Activated T-helper 1 cell treated with anti-CD3 and anti-CD28 coated beads, Interleukin-12 subunit alpha, Interleukin-12 subunit beta, Interleukin-2, Interleukin-4 antibody, amounts not matched to agents 30 ng/mL and 10 ng/mL and 1 ng/mL, durations not matched to agents 14 hours and 24 hours and 36 hours (primary cell): ENCODE measurements at places on chromosomes 16 and 17.
A peak's percentile ranks its signal among the peaks of the same experiment; 100 is the strongest.

DNA sequence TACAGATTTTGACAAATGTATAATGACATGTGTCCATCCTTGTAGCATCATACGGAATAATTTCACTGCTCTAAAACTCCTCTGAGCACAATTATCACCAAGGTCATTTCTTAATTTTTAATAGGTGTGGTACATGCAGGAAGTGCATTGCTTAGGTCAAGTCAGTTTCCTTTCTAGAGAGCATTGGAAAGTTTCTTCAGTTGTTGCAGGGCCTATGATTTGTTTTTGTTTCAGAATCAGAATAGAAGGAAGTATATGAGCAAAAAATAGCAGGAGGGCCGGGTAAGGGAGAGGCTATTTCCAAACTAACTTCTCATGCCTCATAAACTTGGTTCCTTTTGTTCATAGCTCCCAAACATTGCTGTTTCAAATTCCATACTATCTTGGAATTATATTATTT, 24.0 kb upstream of the SLFN5 start:
- H3K4me1 ChIP-seq: peaks cover 56% of the 10 kb centered on the region
- H3K27ac ChIP-seq: peak overlapping the region; percentile 84
- H3K27me3 ChIP-seq: no peaks in the 10 kb centered on the region

DNA sequence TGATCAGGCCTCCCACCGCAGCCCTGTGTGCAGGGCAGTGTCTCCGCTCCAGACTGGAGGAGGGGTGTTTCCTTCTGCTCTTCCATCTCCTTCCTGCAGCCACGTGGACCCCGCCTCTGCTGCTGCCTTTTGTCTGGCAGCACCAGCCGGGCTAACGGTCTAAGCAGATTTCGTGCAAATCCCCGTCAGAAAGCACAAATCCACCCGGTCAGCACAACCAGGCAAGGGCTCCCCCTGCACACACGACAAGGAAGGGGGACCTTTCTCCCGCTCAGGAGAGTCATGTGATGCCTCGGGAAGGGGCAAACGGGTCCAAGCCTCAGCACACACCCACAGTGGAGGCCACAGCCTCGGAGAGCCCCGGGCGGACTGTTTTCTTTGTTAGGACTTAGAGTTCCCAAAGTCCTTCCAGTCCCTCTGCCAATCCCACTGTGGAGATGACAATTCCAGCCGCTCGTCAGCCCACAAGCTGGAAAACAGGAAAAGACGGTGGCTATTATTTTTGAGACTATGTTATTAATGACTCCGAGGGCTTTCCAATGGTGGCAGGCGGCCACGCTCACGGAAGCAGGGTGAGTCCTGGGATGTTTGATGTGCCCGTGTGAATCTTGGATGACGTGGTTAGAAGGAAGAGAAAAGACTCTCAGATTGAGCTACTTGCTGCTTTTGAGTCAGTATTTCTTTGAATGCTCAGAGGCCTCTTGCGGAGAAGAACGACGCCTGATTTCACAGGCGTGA, 22.5 kb upstream of the MEAK7 start:
- H3K27me3 ChIP-seq: no peaks in the 10 kb centered on the region
- no peak overlapping the region for H3K27ac ChIP-seq
- peaks cover 61% of the 10 kb centered on the region for H3K36me3 ChIP-seq
- no peak for DNase-seq
- no peak overlapping the region for H3K4me3 ChIP-seq

GRCh38 chr16:183005-183404, 2.7 kb downstream of the HBQ1 start:
- no peaks in the 10 kb centered on the region for H3K4me1 ChIP-seq
- no peak for DNase-seq
- H3K27ac ChIP-seq: no peak overlapping the region
- H3K36me3 ChIP-seq: no peaks in the 10 kb centered on the region
- peaks cover 17% of the 10 kb centered on the region for H3K27me3 ChIP-seq

DNA sequence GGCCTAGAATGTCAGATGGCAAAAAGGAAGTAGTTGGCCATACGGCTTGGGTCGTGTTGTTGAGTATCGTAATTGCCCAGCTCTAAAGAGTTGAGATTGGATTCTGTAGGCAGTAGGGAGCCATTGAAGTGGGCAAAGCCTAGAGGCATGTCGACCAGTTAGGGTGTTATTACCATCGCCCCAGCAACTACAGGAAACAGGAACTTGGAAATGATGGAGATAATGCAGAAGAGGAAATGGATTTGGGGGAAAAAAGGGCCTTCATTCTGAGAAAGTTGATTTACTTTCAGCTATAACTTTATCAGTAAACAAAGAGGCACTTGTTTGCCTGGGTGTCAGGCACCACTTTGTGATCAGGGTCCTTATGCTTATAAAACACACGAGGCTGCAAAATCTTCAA, 52.6 kb downstream of the COX10 start:
- DNase-seq: no peak
- no peaks in the 10 kb centered on the region for H3K27me3 ChIP-seq
- H3K27ac ChIP-seq: peak overlapping the region; percentile 92
- H3K4me3 ChIP-seq: peak overlapping the region; percentile 64
- peaks cover 21% of the 10 kb centered on the region for H3K36me3 ChIP-seq
- H3K4me1 ChIP-seq: peaks cover 87% of the 10 kb centered on the region

- no peak overlapping the region for H3K27ac ChIP-seq
- no peak for DNase-seq
- H3K4me1 ChIP-seq: peaks cover 39% of the 10 kb centered on the region
- no peak overlapping the region for H3K4me3 ChIP-seq
These were observed 959 bp downstream of the SSH2 start for GRCh38 chr17:29929006-29929532.

DNA sequence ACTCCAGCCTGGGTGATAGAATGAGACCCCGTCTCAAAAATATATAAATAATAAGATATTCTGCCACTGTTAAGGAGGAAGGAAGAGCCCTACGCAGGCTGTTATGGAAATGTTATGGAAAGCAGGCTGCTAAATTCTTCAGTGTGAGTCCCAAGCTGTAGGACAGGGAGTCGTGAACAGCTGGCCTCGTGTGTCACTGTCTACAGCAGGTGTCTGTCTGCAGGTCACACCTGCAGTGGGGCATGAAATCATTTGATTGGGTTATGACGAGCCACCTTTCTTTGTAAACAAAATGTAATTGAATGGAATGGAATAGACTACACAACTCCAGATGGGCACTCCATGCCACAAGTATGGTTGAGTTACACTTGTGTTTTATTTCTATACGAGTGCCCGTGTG, 15.6 kb upstream of the LITAF start:
- peaks cover 10% of the 10 kb centered on the region for H3K27me3 ChIP-seq
- no peak for DNase-seq
- no peaks in the 10 kb centered on the region for H3K36me3 ChIP-seq
- H3K4me1 ChIP-seq: peaks cover 4% of the 10 kb centered on the region
- H3K4me3 ChIP-seq: no peak overlapping the region

GRCh38 chr16:7452090-7452489, 119.4 kb downstream of the RBFOX1 start:
- H3K27me3 ChIP-seq: no peaks in the 10 kb centered on the region
- no peak overlapping the region for H3K27ac ChIP-seq
- DNase-seq: no peak
- H3K36me3 ChIP-seq: no peaks in the 10 kb centered on the region
- no peak overlapping the region for H3K4me3 ChIP-seq

- H3K27me3 ChIP-seq: no peaks in the 10 kb centered on the region
- DNase-seq: no peak
- no peaks in the 10 kb centered on the region for H3K36me3 ChIP-seq
- no peak overlapping the region for H3K4me3 ChIP-seq
- H3K4me1 ChIP-seq: no peaks in the 10 kb centered on the region
These were observed 164.6 kb downstream of the CHD9 start for GRCh38 chr16:53219371-53219770.

DNA sequence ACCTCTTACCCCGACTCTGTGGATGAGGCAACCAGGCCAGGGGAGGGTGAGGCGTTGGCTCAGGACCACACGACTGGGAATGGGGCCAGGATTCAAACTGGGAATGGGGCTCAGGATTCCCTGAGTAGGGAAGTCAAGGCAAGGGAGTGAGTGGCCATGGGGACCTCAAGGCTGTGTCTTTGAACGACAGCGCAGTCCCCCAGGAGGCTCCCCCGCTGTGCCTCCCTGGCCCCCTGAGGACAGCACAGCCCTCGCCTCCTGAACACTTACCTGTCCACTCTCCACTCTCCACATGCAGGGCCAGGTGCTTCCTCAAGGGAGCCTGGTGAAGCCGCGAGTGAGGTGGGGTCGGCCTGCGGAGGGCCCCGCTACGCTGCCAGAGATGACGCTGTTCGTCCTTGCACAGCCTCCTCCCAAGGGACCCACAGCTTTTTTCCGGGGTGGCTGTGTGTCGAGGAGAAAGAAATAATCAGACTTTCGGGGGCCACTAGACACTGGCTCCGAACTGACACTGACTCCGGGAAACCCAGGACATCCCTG, 6.9 kb downstream of the ZNF469 start:
- DNase-seq: no peak
- H3K4me1 ChIP-seq: no peaks in the 10 kb centered on the region
- H3K27me3 ChIP-seq: peaks cover 9% of the 10 kb centered on the region
- no peaks in the 10 kb centered on the region for H3K36me3 ChIP-seq
- no peak overlapping the region for H3K4me3 ChIP-seq

DNA sequence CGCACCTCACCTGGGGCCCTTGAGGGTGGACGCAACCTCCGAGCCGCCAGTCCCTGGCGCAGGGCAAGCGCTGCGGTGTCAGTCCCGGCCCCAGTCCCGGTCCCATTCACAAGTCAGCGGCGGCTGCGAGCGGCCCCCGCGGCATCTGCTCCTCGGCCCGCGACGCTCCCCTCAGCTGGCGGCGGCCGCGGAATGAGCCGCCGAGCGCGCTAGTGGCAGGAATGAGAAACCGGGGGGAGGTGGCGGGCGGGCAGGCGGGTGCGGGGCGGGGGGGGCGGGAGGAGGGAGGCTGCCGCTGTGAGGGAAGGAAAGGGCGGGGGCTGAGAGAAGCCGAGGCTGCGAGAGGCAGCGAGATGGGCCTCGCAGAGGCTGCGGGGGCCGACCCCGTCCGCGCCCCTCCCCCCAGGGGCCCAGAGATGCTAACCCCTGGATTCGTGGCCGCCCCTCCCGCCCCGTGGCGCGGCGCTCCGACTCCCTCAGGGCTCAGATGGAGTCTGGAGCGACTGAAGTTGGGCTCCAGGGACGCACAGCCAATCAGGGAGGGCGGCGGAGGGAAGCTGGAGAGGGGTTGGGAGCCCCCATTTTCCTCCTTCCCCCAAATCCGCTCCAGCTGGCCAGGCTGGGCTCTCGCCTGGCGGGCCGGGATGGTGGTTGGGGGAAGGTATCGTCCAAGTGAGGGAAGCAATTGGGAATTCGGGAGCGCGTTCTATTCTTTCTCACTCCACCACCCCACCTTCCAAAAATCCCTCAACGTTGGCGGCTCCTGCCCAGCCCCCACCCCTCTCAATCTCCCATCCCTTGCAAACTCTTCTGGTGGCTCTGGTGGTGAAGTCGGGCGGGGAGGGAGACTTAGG, at the start of gene CDH11:
Gene CDH11, minus strand, starts transcription at position 194 of the 854 bp plus-strand sequence. CDS start 117,194 bp downstream, outside the sequence.
- no peaks in the 10 kb centered on the region for H3K36me3 ChIP-seq
- no peak for DNase-seq
- peaks cover 36% of the 10 kb centered on the region for H3K27me3 ChIP-seq

- no peaks in the 10 kb centered on the region for H3K4me1 ChIP-seq
- no peaks in the 10 kb centered on the region for H3K36me3 ChIP-seq
- no peak for DNase-seq
These were observed 53.9 kb downstream of the MYO1D start for GRCh38 chr17:32822996-32823395.

- no peak for DNase-seq
- H3K4me3 ChIP-seq: no peak overlapping the region
- no peak overlapping the region for H3K27ac ChIP-seq
These were observed 86.7 kb downstream of the ZFHX3 start for GRCh38 chr16:72961115-72961832.

DNA sequence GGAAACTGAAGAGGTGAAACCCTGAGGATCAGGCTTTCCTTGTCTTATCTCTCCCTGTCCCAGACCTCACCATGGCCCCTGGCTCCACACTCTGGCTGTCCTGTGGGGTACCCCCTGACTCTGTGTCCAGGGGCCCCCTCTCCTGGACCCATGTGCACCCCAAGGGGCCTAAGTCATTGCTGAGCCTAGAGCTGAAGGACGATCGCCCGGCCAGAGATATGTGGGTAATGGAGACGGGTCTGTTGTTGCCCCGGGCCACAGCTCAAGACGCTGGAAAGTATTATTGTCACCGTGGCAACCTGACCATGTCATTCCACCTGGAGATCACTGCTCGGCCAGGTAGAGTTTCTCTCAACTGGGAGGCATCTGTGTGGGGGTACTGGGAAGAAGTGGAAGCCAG, 1.4 kb downstream of the CD19 start:
- no peak overlapping the region for H3K4me3 ChIP-seq
- H3K27ac ChIP-seq: no peak overlapping the region
- H3K36me3 ChIP-seq: peaks cover 2% of the 10 kb centered on the region

- H3K4me1 ChIP-seq: no peaks in the 10 kb centered on the region
- H3K4me3 ChIP-seq: no peak overlapping the region
- no peak overlapping the region for H3K27ac ChIP-seq
- no peak for DNase-seq
These were observed 294.6 kb upstream of the HSBP1 start for GRCh38 chr16:83513008-83513755.

DNA sequence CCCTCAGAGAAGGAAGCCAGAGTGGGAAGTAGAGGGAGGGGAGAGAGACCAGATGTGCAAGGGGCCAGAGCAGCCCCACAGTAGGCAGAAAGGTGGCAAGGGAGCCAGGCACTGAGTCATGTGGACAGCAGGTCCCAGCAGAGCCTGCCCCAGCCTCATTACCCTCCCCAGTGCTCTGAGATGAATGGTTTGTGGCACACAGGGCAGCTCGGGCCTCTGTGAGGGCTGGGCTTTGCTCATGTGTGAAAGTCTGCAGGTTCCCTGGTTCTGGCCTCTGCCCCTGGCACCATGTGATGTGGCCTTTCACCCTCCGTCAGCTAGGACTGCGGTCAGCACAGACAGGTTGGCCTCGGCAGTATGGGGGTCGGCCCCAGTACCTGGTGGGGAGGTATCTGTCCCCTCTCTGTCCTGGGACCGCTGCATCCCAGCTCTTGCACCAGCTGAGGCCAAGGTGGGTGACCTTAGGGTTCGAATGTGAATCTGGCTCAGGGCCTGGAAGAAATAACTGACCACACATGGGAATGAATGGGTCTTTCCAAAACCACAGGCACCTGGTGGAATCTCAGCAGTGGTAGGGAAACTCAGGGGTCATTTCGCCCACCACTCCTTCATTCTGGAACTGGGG, 8.9 kb downstream of the LRRC75A start:
- no peak overlapping the region for H3K4me3 ChIP-seq
- H3K4me1 ChIP-seq: no peaks in the 10 kb centered on the region
- no peaks in the 10 kb centered on the region for H3K36me3 ChIP-seq
- DNase-seq: no peak
- no peak overlapping the region for H3K27ac ChIP-seq

DNA sequence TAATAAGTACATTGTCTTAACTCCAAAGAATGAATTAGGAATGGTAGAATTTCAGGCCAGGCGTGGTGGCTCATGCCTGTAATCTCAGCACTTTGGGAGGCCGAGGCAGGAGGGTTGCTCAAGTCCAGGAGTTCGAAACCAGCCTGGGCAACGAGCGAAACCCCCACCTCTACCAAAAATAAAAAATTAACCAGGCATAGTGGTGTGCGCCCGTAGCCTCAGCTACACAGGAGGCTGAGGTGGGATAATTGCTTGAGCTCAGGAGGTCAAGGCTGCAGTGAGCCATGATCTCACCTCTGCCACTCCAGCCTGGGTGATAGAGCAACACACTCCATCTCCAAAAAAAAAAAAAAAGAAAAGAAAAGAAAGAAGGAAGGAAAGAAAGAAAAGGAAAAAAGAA, 18.5 kb upstream of the BBS2 start:
- no peaks in the 10 kb centered on the region for H3K4me1 ChIP-seq
- H3K27me3 ChIP-seq: peaks cover 24% of the 10 kb centered on the region
- H3K4me3 ChIP-seq: no peak overlapping the region

- no peak overlapping the region for H3K27ac ChIP-seq
- no peak for DNase-seq
- no peak overlapping the region for H3K4me3 ChIP-seq
- no peaks in the 10 kb centered on the region for H3K36me3 ChIP-seq
- peaks cover 21% of the 10 kb centered on the region for H3K27me3 ChIP-seq
- peaks cover under 1% of the 10 kb centered on the region for H3K4me1 ChIP-seq
These were observed 38.2 kb downstream of the CMTM4 start for GRCh38 chr16:66658143-66658859.
